Epithelial cell of proximal tubule (primary cell): ENCODE measurements at places on chromosomes 7 and 10. TPM values are rescaled to one million over a fixed set of nuclear protein-coding genes. Genes with fewer than 3 reads are reported as not detected.

HIBADH gene
- total RNA-seq: 43.0 and 49.5 TPM in 2 replicates

DNA sequence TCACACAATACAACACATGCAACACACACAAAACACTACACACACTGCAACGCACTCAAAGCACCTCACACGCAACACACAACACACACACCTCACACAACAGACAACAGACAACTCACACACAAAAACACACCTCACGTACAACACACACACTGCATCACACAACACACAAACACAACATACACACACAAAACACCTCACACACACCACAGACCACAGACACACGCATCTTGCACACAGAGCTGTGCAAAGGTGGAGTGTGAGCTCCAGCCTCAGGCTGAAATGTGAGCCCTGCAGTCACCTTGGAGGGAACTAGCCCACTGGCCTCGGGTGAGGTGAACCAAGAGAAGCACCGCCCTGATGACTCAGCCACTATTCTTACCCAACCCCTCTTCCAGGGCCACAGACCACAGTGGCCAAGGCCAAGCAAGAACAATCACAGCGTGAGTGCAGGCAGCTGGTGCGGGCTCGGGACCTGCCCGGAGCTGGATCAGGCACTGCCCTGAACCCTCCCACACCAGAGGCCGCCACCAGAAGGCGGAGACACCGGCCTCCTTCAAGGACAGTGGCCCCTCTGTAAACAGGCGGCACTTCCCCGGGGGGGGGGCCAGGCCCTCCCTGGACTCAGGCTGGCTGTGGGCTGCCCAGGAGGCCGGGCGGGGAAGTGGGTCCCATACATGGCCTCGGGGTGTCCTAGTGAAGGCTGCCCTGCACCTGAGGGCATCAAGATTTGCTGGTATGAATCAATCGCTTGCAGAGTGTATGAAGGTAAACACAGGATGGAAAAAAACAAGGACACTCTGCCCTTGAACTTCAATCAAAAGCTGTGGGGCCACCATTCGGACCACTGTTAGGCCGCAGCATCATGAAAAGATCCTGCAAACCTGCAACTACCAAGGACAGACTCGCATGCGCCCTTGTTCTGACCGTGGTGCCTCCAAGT lies 106.7 kb downstream of the TNS3 start:
- DNase-seq: peak; percentile 90

GRCh38 chr7:155802291-155802690 lies 10.0 kb downstream of the SHH start:
- no peak for DNase-seq

GRCh38 chr7:101915000-101915399 lies 97.6 kb downstream of the CUX1 start:
- DNase-seq: no peak

CRYGN gene
- total RNA-seq: not detected in 2 replicates

DNA sequence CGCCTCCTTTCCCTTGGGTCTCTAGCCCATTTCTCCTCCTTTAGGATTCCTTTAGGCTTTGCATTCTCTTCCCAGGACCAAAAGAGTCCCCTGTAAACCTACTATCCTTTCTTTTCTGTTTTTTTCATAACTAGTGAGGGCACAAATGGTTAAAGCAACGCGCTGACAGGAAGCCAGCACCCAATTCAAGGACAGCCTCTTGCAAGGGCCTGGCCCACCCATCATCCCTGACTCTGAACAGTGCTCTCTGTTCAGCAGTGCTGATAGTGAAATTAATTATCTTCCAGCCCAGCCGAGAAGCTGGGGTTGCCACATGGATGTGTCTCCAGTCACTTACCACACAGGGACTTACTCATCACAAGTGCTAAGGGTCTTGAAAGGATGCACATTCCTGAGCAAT lies 38.3 kb upstream of the RNF32 start:
- DNase-seq: no peak

DNA sequence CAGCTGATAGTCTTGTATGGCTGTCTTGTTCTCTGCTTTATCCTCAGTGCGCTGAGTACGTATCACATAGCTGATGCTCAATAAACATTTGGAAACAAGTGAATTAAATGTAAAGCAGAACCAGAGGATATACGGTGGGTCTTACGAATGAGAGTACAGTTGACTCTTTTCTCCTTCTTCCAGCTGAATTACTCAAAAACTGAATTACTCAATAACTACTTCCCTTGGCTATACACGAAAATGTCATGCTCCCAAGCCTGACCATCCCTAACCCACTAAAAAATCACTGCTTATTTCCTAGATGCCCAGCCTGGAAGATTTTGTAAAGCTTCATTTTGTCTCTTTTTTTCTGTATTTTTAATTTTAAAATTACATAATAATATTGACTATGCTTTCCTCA lies 3.2 kb upstream of the RSU1 start:
- DNase-seq: no peak

DNA sequence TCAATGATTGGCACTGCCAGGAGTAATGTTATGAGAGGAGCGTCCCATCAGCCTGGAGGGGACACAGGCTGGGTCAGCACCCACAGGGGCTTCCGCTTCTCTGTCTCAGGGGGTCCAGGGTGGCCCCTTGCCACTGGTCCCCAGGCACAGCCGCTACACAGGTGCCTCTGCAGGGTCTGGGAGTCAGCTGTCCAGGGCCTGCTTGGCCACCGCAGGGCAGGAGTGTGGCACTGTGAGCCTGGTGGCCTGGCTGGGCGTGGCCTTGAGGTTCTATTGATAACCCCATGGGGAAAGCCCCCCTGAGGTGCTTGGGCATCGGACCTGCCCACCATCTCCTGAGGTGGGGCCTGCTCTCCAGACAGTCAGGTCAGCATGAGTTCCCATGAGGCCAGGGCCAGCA lies 136.6 kb downstream of the LHPP start:
- no peak for DNase-seq

DNA sequence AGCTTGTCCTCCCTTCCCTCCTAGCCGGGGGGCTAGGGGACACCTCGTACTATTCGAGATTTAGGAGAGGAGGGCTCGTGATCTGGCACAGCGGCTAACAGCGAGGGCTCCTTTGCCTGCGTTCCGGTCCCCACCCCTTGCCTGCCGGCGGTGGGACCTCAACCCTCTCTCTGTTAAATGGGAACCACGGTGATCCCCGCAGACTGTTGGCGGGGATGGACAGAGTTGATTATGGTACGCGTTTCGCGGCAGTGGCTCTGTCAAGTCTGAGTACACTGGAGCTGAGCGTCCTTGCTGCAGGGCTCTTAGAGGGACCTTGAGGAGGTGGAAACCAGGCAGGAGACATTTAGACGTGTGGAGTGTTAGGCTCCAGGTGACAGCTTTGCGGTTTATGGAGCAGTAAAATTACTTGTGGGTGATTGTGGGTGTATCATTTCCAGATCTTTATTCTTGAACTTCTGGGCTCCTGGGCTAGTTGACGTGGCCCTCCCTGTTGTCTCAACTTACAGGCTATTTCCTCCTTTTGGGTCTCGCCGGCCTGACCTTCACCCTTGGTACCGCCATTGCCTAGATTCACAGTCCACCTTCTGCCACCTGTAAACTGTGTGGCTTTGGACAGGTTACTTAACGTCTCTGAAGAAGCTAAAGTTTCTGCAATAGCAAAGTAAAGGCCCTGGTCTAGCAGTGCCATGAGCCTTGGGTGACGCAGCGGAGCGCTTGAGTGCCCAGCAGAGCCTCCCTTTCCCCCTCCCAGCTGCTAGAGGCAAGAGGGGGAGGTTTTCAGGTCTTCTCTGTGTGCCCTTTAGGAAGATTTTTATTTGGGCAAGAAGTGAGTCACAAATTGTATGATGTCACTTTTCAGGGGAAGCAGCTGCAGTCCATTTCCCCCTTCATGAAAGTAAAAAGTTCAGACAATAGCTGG lies 739 bp downstream of the CASP7 start:
- DNase-seq: peak; percentile 37

GRCh38 chr10:120650705-120651399 lies 193.8 kb downstream of the PLPP4 start:
- no peak for DNase-seq

CHRM2 gene
- 0.06 TPM in 1 of 2 replicates, not detected in the other for total RNA-seq

TFR2 gene
- 1.1 and 5.9 TPM in 2 replicates for total RNA-seq

SPDYE2B gene
- not detected in 2 replicates for total RNA-seq

DNA sequence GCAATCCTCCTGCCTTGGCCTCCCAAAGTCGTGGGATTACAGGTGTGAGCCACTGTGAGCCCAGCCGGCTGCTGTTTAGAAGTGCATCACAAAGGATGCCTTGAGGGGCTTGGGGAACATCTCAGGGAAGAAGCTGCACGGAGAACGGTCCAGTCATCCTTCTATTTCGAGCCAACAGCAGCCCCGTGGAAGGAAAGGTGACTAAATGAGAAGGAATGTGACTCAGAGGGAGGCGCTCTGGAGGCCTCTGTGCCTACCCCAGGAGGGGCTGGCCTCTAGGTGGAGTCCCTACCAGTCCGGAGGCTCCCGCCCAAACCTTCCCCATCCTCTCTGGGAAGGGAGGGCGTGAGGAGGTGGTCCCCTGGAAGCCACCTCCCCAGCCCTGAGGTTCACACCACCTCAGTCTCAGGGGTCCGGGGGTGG lies 76.2 kb downstream of the CTBP2 start:
- DNase-seq: peak; percentile 90

TCF7L2 gene
- 5.4 TPM in 2 replicates for total RNA-seq

- DNase-seq: no peak
These were observed 89.1 kb downstream of the CELF2 start for GRCh38 chr10:11106621-11107374.
